CD4-positive, alpha-beta T cell treated with Interleukin-15 for 4 hours (primary cell): ENCODE measurements at places on chromosomes 16 and 17.

DNA sequence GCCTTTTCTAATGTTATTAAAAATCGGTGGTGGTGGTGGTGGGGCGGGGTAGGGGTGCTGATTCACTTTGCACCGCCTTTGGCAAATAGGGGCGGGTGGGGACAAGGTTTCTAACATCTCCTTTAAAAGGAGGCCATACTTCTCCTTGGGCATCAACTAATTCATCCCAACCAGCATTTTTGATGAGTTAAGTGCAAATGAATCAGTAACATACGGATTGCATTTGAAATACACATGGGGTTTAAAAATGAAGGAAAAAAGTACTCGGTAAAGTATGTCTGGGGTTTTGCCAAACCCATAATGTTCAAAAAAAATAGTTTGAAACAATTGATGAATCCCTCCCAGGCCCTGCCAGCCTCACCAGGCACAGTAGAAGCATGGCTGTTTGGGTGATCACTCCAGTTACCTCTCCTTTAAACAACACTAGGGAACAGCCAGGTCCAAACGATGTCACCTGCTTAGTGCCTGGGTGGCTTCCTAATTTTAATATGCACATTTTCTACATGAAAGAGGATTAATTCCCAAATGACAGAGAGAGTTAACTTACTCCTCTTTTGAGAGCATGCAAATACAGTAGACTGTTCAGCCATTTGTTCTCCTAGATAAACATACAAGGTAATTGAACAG is 107.2 kb downstream of the ANKFN1 start:
- DNase-seq, result no peak

DNA sequence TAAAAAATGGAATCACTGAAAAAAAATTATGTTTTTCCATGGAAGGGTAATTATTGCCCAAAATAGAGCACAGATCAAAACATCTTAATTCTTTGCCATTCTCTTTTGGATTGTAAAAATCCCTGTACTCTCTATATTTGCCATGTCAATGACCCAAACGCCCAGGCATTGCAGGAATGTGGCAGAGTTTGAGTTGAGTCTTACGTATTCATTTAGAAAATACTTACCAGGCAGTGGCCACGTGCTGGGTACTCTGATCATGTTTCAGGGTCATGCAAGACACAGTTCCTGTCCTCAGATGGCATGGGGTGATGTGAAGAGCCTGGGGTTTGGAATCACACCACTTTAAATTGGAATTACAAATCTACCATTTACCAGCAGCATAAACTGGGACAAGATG is 267.7 kb downstream of the ABCC12 start:
- no peak for DNase-seq

- DNase-seq, result no peak
Observed at GRCh38 chr17:44170499-44171201, at the start of gene ASB16. ASB16 (plus strand) TSS chr17:44170704; CDS start chr17:44170790, 86 bp downstream.

GRCh38 chr16:79381603-79382042 is 218.9 kb downstream of the MAF start:
- peak; percentile 13 for DNase-seq

- DNase-seq, result no peak
Observed at GRCh38 chr16:82379551-82379950, 209.5 kb upstream of the MPHOSPH6 start.

DNA sequence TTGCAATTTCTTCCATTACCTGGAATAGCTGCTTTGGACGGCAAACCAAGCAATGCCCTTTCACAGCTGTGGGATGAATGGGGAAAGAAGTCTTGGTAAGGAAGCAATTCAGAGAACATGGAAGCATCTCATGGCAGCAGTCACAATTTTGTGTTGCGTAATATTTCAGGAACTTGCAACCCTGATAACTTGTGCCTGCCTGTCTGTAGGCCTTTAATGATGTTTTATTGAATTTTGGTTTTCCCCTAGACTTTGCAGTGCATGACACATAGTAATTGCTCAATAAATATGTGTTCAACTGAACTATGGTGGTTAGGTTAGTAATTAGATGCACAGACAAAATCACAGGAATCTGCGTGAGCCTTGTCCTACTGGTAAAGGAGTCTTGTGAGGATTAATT is 439.5 kb downstream of the WWOX start:
- no peak for DNase-seq

DNA sequence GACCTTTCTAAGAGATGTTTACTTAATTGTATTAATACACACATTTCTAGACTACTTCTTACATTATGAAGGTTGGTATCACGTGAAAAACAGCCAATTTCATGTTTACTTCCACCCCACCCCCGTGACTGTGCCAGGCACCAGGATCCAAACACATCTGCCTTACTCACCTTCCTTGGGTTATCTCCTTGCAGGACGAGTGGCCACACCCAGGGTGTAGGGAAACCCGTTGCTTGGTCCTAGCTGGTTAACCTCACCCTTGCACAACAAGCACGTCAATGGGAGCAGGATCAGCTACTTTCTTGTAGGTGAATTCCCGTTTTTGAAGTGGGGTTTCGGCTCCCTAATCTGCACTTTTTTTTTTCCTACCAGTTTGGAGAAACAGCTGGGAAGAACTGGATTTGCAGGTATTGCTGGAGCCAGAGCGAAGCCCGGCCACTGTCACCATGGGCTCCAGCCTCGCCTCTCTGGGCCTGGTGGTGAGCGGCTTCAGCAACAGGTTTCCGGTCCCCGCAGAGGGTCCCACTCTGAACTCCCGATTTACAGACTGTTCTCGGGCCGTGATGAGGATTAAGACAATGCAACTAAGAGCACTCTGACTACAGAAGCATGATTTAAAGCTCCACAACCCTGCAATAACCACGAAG is 2.1 kb upstream of the UBB start:
- DNase-seq, result no peak

- DNase-seq, result no peak
Observed at GRCh38 chr16:2280981-2281542, 13.1 kb upstream of the RNPS1 start.

GRCh38 chr17:47735536-47736011 is 2.5 kb downstream of the TBX21 start:
- no peak for DNase-seq

- peak; percentile 43 for DNase-seq
Observed at GRCh38 chr16:83926726-83927397, 26.2 kb upstream of the OSGIN1 start.
